ENCODE measurements at places on chromosomes 1 and 21.

GRCh38 chr1:190478149-190479049, 735 bp upstream of the BRINP3 start:
- DNase-seq = peak; percentile 20

DNA sequence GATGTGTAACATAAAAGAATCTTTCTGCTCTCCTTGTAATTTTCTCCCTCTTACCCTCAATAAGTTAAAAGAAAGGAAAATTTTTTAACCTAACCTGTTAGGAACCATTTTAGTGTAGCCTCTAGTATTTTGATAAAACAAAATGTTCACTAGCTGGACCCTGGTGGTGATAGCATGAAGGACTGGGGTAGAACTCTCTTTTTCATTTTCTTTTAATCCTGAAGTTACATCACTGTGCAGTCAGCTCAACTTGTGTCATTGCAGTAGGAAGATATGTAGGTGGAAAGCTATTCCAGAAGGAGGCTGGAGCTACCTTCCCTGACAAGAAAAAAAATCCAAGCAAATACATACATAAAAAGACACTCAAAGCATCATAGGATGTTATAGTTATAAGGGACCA, 39.3 kb downstream of the NFIA start:
- no peak for DNase-seq

DNA sequence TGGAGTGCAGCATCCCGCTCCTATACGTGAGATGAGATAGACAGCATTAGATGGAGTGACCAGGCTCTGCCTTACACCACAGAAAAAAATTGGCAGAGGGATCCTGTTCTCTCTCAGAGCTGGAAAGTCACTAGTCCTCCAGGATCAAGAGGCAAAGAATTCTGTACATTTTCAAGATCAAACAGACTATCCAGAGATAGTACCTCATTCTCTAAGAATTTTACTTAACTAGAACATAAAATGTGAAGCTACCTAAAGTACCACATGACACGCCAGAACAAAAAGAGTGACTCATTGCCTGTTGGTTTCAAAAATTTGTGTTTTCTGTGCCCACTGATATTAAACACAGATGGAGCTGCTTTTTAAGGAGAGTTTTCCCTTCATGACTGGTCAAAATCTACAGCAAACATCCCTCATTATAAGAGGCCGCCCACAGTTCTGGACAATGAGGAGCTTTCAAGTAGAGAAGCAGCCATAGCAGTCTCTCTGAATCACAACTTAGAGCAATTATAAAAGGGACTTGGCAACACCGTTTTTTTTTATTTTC, 32.3 kb downstream of the CD160 start:
- DNase-seq = peak; percentile 81

DNA sequence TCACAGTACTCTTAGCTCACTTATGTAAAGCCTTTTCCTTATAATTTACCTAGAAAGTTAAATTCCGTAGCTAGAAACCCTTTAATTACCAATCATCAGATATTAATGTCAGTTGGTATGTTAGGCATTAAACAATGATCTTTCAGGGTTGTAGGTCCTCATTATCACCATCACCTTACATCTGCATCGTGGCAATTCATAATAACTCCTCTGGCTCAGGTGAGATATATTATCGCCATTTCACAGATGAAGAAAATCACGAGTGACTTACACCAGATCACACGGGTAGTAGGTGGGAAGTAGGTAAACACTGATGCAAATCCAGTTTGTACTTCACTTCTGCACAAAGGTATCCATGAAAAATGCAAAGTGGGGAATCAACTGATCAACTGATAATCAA, 639 bp downstream of the NUP133 start:
- DNase-seq = no peak

GRCh38 chr1:217089361-217090014, 366.3 kb upstream of the ESRRG start:
- peak; percentile 43 for DNase-seq

GRCh38 chr1:6052543-6053205, 7.0 kb downstream of the KCNAB2 start:
- DNase-seq = peak; percentile 46

- no peak for DNase-seq
These were observed 91.7 kb downstream of the PRDM16 start for GRCh38 chr1:3160647-3161145.

DNA sequence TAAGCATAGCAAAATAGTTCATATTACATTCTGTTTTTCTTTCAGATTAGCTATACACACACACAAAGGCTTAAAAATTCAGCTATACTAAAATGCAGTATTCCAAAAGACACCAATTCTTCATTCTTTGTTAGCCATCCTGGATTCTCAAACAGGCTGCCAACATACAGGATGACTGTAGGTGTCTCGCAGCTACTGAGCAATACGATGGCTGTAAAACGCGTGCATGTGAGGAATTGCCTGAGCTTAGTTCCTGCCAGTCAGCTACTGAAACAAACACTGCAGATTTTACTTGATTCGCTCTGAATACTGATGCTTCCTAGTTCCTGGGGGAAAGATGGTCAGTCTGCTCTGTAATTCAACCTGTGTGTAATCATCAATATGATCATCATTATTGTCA, 24.7 kb upstream of the HMGN1 start:
- peak; percentile 58 for DNase-seq

- DNase-seq = no peak
These were observed 8.3 kb upstream of the PLEKHO1 start for GRCh38 chr1:150141452-150141851.

GRCh38 chr1:111978695-111979094, 10.8 kb downstream of the KCND3 start:
- no peak for DNase-seq
